Inflammatory macrophage treated with lipopolysaccharide for 1 hour (primary cell): ENCODE measurements at places on chromosomes 2 and 18.

DNA sequence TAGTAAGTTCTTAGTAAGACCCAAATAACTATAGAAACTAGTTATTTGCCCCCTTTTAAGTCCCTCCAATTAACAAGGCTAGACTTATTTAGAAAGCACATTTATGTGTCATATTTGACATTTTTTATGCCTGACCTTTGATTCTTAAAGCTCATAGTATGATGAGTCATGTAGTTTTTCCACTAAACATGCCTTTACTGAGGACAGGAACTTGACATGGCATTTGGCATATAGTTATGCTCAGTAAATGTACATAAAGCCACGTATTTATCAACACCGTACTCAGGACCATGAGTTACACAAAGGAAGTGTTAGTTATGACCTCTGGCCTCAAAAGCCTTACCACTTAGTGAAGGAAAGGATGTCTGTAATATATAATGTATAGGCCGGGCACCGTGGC is 78.9 kb downstream of the GNAL start:
- DNase-seq, result no peak

GRCh38 chr2:222281506-222281905 is 17.3 kb downstream of the PAX3 start:
- no peak for DNase-seq

GRCh38 chr2:241214209-241214608 is 25.7 kb downstream of the ANO7 start:
- no peak for DNase-seq

GRCh38 chr2:74597410-74597809 is 42.9 kb downstream of the DOK1 start:
- no peak for DNase-seq

GRCh38 chr2:152241948-152242729 is 66.6 kb upstream of the STAM2 start:
- no peak for DNase-seq

DNA sequence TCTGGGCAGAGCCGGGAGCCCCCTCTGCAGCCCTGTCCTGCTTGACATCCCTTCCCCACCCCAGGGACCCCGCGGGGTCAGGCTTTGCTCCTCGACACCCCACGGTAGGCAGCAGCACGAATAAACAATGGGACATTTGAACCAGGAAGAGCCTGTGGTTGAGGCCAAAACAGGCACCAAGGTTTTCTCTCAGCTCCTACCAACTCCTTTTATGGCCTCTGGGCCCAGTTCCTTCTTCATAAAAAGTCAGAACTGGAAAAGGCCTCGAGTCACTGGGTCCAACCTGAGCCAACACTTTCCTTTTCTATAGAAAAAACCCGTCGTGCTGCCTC is 20.6 kb downstream of the TEX44 start:
- DNase-seq, result peak; percentile 30

- DNase-seq, result peak; percentile 50
Observed at GRCh38 chr2:231297108-231297908, 98.2 kb upstream of the B3GNT7 start.

DNA sequence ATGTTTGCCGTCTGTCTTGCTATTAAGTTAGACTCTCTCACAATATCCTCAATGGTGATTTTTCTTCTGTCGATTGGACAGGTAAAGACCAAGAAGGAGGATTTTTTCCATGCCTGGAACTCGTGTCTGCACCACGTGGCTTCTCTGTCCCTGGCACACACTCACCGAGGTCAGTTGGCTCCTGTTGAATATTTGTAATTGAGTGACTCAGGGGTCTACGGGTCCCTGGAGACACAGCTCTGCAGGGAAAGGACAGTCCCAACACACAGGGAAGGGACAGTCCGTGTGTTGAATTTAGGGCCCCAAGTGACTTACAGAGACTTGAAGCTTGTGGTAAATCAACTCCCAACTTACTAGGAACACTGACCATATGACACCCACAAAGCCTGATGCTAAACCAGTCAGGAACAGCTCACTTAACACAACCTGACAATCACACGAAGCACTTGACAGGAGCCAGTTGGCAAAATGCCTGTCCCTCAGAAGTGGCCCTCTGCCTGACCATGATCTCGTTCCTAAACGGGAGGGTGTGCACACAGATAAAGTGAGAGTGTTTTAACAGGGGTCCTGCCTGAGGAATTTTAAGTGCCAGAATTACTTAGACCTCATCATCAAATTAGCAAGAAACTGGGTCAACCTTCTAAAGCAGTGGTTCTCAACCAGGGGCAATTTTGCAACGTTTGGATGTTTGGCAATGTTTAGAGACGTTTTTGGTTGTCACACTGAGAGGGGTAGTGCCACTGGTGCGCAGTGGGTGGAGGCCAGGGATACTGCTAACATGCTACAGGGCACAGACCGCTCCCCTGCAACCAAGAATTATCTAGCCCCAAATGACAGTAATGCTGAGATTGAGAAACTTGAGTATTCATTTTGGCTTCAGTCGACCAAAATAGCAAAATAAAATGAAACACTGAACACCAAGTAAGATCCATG is 88.9 kb upstream of the BCL2L11 start:
- no peak for DNase-seq

GRCh38 chr2:73050121-73050545 is 21.4 kb downstream of the SFXN5 start:
- no peak for DNase-seq

- DNase-seq, result no peak
Observed at GRCh38 chr2:27070653-27071276, 689 bp downstream of the OST4 start.

DNA sequence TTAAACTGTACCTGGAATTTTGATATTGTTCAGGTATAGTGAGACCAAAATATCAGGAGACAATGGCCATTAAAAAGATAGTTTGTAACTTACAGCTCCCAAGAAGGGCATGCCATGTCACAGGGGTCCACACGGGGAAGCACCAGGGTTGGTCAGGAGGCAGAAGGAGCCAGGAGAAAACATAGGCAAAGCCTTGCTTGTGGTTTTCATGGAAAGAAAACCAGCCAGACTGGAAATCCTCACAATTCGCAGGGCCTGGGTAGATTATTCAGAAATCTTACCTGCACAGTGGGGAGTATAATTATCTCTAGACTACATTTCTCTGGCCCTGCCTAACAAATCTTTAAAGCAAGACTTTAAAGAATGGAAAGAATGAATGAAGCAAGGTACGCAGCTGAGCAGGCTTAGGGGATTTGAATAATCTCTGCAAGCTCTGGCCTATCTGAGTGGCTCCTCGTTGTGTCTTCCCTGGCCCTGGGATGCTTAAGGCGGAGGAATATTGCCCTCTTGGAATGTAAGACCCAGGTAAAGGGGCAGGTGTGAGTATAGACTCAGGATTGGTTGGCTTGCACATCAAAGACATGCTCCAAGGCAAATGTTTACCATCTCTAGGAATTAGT is 66.9 kb upstream of the CDC42EP3 start:
- no peak for DNase-seq

- peak; percentile 65 for DNase-seq
Observed at GRCh38 chr2:31333527-31334183, 80.9 kb downstream of the XDH start.

- no peak for DNase-seq
Observed at GRCh38 chr2:45888641-45889040, 237.2 kb downstream of the PRKCE start.

DNA sequence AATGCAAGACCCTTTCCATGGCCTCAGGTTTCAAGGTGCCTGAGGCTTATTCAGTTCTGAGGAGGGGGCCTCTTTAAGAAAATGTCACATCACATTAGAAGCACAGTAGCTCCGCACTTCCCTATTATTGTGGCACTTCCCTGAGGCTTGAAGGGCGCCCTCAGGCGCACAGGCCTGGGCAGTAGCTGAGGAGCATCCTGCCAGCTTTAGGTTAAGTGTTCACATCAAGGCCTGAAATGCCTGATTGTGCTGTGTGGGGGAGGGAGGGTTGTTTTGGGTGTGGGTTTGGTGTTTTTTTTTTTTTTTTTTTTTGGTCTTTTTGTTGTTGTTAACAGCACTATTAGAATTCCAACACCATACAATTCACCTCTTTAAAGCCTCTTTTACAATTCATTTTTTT is 107.9 kb downstream of the CABLES1 start:
- DNase-seq, result peak; percentile 69

DNA sequence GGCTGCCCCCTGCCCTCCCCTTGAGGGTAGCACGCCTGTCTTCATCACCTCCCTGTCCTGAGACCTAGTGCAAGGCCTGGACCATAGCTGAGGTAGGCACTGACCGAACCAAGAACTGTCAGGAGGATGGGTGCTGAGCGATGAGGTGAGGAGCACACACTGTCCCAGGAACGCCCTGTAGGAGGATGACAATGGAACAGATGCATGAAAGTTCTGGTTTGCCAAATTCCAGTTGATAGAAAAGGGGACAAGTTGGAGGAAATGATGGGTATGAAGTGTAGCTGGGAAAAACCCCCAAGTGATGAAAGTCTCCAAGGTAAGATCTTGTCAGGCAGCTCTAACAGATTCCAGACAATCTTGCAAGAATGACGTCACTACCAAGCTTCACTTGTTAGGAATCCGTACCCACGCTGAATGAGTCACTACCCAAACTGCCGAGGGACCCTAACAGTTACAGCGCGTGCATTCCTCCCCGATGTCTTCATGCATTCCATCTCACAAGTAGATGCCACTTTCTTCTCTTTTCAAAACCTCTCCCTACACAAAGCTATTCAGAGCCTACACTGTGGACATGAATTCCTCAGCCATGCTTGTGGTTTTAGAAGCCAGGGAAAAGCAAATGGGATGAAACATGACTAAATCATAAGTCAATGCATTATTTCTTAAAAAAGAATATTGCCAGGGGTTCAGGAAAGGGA is 27.6 kb downstream of the MRPL33 start:
- DNase-seq, result no peak

DNA sequence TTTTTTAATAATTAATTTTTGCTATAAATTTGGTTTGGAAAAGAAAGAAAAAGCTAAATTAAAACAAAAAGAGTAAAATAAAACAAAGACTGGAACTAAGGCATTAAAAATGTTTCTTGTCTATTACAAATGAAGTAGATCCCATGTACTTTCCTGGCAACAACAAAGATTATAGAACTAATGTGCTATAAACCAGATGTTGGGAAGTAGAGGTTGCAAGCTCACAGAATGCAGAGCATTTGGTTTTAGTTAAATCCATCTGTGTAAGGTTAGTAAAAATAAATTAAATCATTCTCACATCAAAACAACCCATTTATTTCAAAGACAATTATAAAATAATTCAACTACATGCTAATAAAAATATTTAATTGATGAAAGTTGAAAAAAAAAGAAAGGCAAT is 157.2 kb upstream of the ZC3H15 start:
- DNase-seq, result no peak

- DNase-seq, result no peak
Observed at GRCh38 chr2:242034138-242034537, 164.6 kb downstream of the RTP5 start.

- DNase-seq, result peak; percentile 56
Observed at GRCh38 chr2:152336119-152336853, 1.3 kb downstream of the FMNL2 start.

DNA sequence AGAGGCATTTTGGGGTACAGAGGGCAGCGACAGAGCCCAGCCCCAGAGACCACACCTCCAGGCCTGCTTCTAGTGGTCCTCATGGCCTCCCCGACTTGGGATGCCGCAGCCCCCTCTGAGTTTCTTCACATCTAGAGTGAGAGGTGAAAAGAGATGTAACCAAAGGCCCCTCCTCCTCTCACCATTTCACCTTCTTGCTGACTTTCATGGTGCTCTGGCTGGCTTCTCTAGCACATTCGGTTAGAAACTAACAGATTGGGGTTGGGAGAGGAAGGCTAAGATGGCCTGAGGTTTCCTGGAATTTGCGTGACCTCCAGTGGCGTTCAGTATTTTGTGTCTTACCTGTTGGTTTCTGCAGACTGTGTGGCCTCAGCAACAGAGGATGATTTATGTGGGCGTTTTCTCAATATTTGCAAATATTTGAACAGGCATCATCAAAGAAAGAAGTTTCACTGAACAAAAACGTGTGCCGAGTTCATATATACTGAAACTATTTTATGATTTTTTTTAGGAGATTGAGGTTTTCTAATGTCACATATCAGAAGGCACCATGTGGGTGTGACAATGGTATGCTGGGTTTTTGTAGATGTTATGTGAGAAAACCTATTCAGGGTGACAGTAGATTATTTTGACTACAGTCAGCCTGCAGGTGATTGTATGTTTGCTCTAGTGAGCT is 69.9 kb upstream of the BCL2L11 start:
- DNase-seq, result no peak

GRCh38 chr18:3454365-3455089 is 4.6 kb downstream of the TGIF1 start:
- peak; percentile 39 for DNase-seq

DNA sequence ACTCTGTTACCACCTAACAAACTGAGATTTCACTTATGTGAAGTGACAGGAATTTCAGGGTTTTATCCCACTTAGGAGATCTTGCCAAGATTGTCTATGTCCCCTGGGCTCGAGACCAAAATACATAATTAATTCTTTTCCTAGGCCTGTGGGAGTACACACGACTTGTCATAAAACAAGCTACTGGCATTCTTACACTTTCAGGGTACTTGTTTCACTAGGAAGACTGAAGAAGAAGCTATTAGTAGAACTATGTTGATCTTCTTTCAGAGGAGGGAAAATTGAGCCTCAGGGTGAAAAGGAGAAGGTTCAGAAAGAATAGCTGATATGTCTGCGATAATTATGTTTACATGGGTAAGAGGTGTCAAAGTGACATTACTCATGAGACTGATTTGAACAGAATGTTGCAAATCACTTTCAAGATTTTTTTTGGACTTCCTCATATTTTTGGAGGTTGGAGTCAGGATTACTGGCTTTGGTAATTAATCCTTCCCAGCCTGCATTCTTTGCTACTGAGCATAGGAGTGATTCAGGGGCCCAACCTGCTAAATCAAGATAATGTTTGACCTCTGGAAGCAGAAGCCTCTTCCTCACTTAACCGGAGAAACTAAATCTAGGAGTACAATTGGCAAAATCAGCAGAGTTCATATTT is 240.0 kb upstream of the NT5C1B start:
- no peak for DNase-seq

GRCh38 chr2:25197336-25198208 is 29.2 kb upstream of the POMC start:
- DNase-seq, result no peak
